ENCODE measurements at places on chromosomes 4 and X.
A peak's percentile ranks its signal among the peaks of the same experiment; 100 is the strongest.

DNA sequence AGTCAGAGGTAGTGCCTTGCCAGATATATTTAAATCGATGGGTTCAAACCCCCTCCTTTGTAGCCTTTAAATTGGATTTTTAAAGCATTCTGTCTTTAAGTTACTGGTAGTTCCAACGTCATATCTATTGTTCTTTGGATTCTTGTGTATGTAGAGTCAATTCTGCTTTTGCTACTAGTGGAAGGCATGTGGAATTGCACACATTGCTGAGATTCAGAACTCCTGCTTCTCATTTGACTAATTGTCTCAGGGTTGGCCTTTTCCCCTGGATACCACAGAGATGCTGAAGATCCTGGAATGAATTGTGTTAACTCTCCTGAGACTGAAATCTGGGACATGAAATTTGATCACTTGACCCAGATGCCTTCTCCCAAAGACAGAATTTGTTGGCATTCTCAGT lies 328.3 kb upstream of the RPS6KA3 start:
- no peak for DNase-seq

DNA sequence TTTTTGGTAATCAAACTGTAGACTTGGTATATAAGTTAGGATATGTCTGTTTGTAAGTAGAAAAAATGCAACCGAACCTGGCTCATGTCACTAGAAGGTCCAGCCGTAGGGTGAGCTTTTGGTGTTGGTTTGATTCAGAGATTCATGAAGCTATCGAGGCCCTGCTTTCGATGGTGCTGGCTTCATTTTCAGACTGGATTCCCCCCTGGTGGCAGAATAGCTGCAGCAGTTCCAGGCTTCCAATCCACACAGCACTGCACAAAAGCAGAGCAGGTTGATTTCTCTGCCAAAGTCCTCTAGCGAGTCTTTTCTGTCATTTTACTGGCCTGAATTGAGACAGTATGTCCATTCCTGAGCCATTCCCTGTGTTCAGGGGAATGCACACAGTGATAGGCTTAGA lies 33.1 kb downstream of the PDK3 start:
- DNase-seq: peak; percentile 36

DNA sequence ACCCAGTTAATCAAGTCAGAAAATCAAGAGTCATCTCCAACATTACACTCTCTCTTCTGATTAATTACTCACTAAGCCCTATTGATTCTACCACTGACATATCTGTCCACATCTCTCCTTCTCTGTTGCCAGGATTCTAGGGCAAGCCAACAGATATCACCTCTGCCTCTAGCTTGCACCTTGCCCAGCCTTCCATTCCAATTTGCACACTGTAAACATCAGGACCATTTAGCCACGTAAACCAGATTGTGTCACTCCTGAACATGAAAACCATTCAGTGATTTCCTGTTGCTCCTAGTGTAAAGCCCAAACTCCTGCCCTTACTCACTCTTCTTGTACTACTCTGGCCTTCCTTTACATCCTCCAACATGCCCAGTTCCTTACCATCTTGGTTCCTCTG lies 68.0 kb upstream of the PLS3 start:
- no peak for DNase-seq

GRCh38 chr4:168197926-168198325 lies 105.6 kb downstream of the ANXA10 start:
- no peak for DNase-seq

DNA sequence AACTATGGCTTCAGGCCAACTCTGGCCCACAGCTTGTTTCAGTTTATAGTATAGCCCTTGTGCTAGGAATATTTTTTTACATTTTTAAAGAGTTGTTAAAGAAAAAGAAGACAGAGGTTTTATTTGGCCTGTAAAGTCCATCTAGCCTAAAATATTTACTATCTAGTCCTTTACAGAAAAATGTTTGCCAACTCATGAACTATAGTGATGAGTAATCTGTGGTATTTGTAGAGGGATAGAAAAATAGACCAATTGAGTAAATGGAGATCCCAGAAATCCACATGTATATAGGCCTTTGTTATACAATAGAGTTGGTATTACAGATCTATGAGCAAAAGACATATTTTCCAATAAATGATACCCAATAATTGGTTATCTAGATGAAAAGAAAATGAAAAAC lies 288.7 kb downstream of the PRDM5 start:
- DNase-seq: no peak

DNA sequence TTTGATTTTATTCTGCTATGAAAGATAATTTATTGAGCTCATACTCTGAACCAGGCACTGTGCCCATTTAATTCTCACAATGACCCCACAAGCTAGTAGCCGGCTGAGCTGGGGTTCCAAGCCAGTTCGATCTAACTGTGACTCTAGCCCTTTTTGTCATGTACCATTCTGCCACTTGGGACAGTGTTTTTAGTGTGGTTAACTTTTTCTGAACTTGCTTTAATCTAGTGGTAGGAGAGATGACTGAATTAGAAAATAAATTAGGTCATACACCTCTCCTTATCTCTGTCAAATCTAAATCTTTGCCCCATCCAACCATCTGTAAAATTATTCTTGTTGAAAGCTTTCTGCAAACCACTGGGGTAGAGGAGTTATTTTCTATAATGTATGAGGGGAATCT lies 136.0 kb downstream of the CBR4 start:
- no peak for DNase-seq

DNA sequence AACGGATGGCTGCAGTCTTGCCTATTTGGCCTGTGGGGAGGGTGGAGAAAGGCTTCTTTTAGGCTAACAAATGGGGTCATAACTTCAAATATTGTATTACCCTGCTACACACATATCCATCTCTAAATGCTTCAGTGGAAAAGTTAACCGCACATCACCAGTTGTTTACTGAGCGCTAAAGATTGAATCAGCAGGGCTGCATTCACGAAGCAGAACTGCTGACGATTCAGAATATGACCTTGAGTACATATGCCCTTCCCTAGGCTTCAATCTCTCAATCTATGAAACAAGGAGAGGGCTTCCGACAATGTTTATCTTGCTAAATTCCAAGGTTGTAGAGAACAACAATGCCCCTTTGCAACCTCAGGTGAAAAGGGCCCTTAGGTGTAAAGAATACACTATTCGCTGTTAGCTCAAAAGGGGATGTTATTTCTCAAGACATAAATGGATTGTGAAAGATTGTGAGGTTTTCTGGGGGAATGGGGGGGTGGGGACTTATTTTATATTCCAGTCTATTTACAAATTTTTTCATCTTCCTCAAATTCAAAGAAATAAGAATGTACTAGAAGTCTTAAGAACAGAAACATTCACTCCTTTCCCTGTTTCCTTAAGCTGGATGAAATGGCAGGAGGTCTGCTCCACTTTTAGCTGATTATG lies 2.6 kb upstream of the ATP6AP2 start:
- no peak for DNase-seq

DNA sequence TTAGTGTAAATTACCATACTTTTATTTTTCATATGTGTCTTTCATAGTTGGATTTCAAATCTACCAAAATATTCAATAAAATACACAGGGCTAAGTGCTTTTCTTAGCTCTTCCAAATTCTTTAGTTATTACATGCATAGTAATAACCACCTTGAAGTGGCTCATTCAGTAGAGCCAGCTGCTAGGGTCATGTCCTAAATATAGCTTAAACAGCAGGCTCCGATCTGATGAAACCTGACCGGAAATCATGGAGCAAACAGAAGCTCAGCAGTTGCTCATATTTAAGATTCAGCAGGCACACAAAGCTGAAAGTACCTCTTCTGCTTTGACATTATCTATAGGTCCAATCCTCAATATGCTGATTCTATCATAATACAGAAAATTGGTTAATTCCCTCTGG lies 1470.4 kb downstream of the ADGRL3 start:
- DNase-seq: peak; percentile 93

- peak; percentile 14 for DNase-seq
Measured at GRCh38 chrX:110145854-110146253, 142.9 kb downstream of the TMEM164 start.

DNA sequence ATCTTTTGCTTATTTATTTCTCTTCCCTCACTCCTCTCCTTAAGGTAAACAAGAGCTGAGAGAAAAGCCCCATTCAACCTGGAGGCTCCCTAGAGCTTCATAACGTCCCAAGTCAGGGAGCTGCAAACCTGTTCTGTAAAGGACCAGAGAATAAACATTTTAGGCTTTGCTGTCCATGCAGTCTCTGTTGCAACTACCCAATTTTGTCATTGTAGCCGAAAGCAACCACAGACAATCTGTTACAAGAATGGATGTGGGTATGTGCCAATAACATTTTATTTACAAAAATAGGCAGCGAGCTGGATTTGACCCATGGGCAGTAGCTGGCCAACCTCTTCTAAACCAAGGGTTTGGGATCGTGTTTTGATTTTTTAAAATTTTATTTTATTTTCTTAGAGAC lies 71.3 kb upstream of the TBL1X start:
- no peak for DNase-seq

DNA sequence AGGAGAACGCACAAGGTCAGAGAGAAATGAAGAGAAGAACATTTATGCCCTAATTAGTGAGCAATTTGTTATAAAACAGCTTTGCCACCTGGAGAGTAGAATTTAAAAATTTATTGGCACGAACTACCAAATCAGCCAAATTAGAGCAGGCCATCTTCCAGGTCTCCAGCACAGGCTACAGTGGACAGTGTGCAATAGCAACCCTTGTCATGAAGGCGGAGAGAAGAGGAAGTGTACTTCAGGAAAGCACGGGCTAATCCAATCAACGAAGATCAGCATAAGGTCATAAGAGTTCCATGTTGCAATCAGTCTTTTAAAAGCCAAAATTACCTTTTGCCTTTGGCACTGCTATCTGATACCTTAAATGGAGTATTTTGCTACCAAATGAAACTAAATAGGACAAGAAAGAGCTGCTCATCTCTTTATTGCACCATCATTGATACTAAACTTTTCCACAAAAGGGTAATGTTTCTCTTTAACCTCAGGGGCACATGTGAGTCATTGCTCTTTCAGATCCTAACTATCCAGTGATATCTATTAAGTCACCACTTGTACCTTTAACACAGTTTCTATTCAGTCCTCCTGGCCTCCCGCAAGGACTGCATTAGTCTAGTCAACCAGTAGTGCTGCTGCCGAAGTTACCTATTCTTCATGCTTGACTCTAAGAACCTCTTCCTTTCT lies 19.9 kb downstream of the ANK2 start:
- no peak for DNase-seq

DNA sequence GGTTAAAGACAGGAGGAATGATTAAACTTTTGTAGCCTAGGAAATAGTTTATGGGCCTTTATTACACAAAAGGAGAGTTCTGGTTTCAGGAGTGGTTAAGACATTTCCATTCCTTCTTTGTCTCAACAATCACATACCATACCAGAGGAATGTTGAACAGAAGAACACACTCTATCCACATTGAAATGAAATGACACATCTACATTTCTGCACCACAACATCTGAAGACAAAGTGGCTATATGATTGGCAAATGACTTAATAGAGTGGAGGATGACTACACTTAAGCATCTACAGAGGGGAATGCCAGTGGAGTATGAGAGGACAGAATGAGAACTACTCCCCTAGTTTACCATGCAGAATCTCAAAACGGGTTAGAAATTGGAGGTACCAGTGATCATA lies 8.0 kb downstream of the CYP2U1 start:
- DNase-seq: no peak

DNA sequence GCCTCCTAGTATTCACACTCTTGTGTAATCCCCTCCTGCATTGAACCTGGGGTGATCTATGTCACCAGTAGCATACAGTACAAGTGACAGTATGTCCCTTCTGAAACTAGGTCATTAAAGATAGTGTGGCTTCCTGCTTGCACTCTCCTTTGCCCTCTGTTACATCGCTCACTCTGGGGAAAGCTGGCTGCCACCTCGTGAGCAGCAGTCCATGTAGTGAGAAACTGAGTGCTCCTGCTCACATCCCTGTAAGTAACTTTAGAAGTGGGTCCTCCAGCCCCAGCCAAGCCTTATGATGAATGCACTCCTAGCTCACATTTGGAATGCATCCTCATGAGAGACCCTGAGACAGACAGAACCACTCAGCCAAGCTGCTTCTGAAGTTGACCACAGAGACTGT lies 89.8 kb upstream of the TNIP3 start:
- DNase-seq: no peak

DNA sequence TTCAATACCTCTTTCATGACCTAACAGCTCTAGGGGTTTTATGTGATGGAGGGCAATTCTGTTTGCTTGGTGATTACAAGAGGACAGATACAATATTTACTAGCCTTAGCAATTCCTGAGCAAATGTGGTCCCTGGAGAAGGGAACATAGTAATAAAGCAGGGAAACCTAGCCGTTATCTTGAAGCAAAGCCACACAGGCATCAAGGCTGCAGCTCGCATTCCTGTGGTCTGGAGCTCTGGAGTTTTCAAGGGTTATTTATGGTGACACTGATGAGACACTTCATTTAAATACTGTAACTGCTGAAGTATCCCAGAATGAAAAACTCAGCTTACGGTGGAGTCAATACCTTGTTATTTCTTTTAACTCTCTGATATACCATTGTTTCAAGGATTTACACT lies 66.8 kb downstream of the AFF2 start:
- DNase-seq: no peak

DNA sequence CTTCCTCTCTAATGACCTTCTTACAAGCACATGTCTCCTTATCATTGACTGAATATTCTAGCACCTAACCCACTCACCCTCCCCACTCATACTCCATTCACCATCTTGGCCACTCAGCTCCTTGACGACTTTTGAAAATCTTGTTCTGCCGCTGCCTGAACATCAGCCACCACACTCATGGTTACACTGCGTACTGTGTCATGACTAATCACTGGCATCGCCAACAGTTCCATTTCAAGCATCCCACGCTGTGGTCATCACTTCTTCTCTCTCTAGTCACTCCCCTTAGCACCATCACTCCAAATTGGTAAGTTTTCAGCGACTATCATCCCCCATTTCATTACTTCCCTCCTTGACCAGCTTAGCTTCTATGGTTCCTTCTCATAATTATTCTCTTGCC lies 352.8 kb downstream of the MAPK10 start:
- DNase-seq: no peak

DNA sequence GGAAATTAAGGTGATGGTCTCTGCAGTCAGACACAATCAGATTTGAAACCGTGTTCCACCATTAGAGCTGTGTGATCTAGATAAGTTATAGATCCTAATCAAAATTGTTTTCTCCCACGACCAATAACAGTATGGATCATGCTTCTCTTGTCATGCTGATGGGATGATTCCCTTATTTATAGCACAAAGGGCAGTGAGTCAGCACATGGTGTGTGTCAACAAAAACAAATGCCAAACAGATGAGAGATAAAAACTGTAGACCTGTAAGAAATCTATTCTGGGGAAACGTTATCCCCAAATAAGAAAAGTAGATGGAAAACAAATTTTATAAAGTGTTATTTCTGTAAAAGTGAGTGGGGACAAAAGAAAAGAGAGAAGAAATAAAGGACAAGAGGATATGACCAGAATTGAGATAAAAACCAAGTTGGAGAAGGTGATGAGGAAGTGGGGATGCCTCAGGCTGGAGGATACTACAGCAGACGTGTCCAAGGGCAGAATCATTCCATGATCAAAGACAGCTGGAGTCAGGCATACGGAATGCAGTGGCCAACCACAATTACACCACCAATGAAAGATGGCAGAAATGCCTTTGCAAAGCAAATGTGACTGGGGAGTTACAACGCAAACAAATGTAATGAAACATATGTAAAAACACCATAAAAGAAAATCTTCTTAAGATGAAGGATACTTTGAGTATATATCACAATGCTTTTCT lies 377.8 kb upstream of the PRKX start:
- DNase-seq: no peak

Data from NCI-H1092 treated with DMSO at 0.1 percent for 48 hours (cell line).